Stimulated activated CD4-positive, alpha-beta T cell treated with anti-CD3 and anti-CD28 coated beads, Interleukin-4, amount 100 ng/mL, for 24 hours (primary cell): ENCODE measurements at places on chromosomes 2 and 18.

DNA sequence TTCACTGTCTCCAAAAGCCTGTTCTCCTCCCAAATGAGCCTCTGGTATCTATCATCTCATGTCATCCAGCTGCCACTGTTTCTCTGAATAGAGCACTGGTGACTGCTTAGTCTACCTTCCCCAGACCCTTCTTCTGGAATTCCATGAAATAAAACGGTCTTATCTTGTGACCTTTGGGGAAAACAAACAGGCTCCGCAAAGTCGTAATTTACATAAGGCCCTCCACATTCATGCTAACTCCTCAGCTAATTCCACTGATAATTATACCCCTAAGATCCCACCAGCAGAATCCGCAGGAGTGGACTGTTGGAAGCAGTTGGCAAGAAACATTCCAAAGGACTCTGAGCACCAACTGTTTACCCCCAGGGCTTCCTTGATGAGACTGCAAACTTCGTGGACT, 33.9 kb upstream of the CHN1 start:
- no peak for DNase-seq

- DNase-seq: no peak
These were observed 18.9 kb upstream of the TMEM163 start for GRCh38 chr2:134737671-134738070.

- DNase-seq: peak; percentile 60
These were observed 73.4 kb downstream of the INPP4A start for GRCh38 chr2:98518101-98518500.

DNA sequence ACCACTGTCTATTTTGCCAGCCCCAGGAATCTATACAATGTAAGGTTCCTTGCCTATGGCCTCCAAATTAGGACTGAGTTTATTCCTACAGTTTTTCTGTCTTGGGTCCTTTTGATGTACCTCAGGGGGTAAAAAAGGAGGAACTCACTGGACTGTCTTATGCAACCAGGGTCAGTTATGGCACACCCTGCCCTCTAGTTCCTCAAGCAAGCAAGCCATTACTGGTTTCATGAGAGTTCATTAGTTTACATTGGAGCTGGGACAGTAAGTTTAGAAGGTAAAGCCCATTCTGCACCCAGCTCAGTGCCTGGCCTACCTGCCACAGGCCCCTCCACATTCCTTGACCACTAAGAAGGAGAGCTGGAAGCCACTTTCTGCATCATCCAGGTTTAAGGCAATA, 68.7 kb upstream of the WIPF1 start:
- no peak for DNase-seq

GRCh38 chr2:129829588-129829987, 149.9 kb upstream of the RAB6C start:
- no peak for DNase-seq

DNA sequence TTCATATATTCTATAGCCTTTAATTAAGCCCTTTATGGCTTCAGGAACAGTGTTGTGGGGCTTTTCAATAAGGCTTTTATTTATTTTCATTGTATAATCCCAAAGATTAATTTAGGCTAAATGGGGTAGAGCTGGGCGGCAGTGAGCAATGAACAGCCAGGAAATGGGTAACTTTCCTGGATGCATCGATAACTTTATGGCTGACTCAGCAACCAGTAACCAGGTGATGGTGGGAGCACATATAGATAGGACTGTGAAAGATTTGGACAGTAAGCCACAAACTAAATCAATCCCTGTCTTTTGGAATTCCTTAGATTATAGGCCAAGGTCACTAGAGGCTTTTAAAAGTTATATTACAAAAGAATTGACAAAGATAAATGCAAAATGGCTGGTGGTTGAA, 1260.6 kb upstream of the CELF4 start:
- DNase-seq: no peak

GRCh38 chr2:228697456-228697855, 516.0 kb upstream of the SPHKAP start:
- DNase-seq: no peak

- DNase-seq: no peak
These were observed 35.0 kb downstream of the TSN start for GRCh38 chr2:121790276-121790956.

GRCh38 chr18:26456070-26456491, 92.3 kb downstream of the KCTD1 start:
- no peak for DNase-seq

DNA sequence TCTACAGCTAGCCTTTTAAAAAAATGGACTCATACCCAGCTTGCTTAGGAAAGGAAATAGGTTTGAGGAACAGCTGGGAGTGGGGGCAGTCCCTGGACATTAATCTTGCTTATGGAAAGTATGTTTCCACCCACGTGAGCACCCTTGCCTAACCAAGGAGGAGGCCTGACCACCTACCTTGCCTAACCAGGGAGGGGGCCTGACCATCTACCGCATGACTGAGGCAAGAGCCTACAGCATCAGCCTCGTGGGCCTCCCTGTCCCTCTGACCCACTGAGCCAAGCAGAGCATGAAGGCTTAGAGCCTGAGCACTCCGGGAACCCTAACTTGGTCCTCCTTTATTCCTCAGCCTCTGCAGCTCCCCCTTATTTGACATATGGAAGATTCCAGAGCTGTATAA, 20.2 kb downstream of the PRKAG3 start:
- DNase-seq: no peak

DNA sequence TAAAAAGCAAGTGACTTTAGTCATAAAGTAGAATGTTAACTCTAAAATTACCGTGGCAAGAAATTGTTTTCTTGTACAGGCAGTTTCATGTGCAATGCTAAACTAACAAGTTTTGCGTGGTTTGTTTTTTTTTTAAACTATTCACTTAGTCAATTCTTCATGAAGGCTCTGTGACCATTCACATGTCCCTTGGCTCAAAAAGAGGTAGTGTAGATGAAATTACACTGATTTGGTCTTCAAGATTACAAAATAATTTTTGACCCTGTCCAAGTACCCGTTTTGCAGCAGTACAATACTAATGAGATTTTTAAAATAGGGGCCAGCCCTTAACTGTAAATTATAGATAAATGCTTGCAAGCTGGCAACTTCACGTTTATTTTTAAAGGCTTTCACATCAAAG, 1.3 kb downstream of the TMEM131 start:
- no peak for DNase-seq

- no peak for DNase-seq
These were observed 39.6 kb downstream of the RTTN start for GRCh38 chr18:70165936-70166335.

- no peak for DNase-seq
These were observed 4.6 kb downstream of the SERPINB13 start for GRCh38 chr18:63591725-63592124.

DNA sequence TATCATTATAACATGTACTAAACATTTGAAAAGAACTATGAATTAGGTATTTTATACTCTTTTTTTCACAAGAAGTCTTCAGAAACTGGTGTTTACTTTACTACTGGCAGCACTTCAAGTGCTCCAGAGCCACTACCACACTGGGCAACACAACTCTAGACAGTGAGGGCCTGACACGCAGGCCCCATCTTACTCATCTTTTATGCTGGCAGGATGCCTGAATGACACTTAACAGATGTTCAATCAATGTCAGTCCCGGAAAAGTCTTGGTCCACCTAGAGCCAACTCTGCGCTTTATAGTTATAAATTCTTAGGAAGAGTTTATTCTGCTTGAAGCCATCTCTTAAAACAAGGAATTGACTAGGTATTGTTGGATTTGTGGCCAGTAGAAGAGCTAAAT, 8.7 kb upstream of the WIPF1 start:
- DNase-seq: peak; percentile 54

GRCh38 chr2:169363560-169364150, 1.3 kb upstream of the LRP2 start:
- peak; percentile 50 for DNase-seq

- DNase-seq: no peak
These were observed 430.0 kb downstream of the ZNF516 start for GRCh38 chr18:76064998-76065397.

- no peak for DNase-seq
These were observed 748 bp upstream of the ZNF804A start for GRCh38 chr2:184597571-184597991.

DNA sequence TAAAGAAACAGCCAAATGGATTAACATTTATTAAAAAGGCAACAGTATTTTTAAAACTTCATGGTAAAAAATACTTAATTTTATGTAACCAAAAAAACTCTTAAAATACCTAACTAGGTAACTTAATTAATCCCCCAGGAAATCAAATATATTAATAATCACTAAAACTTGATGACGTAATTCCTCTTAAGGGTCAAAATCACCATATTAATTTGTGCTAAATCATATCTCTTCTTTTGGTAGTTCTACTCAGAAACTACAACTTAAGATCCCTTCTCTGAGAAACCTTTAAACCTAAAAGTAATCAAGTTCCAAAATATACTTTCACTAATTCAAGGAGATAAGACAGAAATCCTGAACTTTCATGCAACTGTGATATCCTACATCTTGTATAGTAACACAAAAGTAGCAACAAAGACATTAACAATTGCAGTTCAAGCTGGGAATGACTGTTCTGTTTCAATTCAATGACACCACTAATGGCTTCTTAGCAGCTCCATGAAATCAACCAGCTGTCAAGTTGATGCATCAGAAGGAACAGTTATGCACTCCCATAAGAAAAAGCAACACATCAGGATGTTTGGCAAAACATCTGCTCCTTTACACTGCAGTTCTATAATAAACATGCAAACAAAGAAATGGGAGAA, 4.0 kb downstream of the BAZ2B start:
- no peak for DNase-seq

DNA sequence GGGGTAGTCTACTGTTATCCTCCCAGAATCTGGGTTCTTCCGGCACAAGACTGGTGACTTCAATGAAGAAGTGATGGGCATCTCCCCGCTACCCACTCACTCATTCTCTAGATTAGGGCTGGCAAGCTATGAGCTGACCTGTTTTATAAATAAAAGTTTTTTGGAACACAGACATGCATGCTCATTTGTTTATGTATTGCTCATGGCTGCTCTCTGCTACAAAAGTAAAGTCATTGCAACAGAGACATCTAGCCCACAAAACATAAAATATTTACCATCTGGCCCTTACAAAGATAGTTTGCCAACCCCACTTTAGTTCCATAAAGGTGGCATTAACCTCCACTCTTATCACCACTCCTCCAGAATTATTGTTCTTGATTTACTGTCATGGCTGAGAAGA, 39.1 kb upstream of the SPATS2L start:
- DNase-seq: no peak

GRCh38 chr18:48893061-48893607, 57.6 kb downstream of the SMAD7 start:
- DNase-seq: no peak

DNA sequence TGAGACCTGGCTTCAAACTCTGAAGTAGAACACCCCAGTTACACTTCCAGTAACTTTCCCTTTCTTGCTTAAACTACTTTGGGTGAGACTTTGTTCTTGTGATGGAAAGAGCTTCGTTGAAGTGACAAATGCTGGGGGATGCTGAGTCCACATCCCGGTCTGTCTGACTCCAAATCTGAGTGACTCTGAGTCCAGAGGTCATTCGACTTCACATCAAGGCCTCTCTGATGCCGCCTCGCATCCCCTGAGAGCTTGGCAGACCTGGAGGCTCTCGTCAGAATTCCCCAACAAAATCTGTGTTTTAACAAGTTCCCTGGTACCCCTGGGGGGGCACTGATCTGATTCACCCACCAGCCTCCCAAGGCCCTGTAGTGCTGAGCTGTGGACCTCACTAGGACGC, 31.6 kb upstream of the ROCK2 start:
- DNase-seq: no peak

DNA sequence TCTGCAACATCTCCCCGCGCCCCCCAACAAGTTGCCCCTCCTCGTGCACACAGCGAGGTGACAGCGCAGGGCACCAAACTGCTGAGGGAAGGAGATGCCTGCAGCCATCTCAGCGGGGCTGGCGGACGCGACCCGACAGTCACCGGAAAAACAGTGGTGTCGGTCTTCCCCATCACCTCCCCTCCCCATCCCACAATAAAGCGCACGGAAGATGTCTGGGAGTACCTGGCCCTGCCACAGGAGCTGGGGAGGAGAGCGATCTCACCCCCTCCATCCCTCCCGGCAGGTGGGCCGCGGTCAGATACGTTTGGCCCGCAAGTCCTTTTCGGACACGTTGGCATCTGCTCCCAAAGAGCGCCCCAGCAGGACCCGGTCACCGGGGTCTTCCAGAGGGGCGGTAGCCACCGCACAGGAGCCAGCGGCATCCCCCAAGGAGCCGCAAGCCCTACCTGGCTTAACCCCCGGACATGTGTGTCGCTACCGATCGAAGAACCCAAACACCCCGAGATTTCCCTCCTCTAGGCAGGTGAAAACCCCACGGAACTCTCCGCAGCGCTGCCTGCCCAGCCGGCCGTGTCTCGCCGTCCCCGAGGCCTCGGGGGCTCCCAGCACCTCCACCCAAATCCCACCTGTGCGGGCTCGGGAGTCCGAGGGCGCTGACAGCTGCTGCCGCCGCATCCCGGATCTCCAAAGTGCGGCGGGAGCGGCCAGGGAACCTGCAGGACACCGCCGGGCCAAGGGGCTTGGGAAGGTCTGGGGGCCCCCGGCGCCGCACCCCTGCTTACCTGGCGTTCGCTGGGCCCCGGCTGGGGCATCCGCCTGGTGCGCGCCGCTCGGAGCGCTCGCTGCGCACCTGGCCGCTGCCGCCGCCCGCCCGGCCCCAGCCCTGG, 657 bp downstream of the ATP8B1 start:
- DNase-seq: no peak

- no peak for DNase-seq
These were observed 28.4 kb downstream of the ARHGAP28 start for GRCh38 chr18:6757931-6758330.

DNA sequence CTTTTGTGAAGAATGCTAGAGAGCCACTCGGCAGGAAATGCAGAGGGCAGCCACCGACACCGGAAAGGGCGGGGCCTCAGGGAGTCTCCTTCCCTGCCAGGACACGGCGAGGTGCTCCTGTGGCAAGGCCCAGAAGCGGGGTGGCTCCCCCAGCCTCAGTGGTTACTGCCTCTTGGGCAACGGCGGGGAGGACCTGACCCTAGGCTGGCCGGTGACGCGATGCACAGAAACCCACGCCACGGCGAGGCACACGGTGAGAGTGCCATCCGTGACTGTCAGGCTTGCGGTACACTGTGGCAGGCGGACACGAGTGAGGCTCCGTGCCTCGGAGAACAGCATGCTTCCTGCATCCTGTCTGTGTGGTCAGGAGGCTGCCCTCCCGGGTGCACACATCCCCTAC, 47.8 kb downstream of the ZAP70 start:
- peak; percentile 55 for DNase-seq
